ENCODE measurements at places on chromosomes 4 and X. TPM values are rescaled to one million over a fixed set of nuclear protein-coding genes. Genes with fewer than 3 reads are reported as not detected.

Gene FGG
- total RNA-seq = not detected

Gene PWWP3B
- 20.6 TPM for total RNA-seq

Gene TCEAL7
- 23.6 TPM for total RNA-seq

Gene GABRQ
- total RNA-seq = not detected

Gene SPACA5
- total RNA-seq = not detected

Gene PCYT1B
- not detected for total RNA-seq

Gene GATA1
- total RNA-seq = not detected

Gene RLIM
- total RNA-seq = 41.0 TPM

Gene STK32B
- 33.8 TPM for total RNA-seq

- no peak for DNase-seq
Measured at GRCh38 chr4:28792917-28793597, 1927.1 kb upstream of the PCDH7 start.

DNA sequence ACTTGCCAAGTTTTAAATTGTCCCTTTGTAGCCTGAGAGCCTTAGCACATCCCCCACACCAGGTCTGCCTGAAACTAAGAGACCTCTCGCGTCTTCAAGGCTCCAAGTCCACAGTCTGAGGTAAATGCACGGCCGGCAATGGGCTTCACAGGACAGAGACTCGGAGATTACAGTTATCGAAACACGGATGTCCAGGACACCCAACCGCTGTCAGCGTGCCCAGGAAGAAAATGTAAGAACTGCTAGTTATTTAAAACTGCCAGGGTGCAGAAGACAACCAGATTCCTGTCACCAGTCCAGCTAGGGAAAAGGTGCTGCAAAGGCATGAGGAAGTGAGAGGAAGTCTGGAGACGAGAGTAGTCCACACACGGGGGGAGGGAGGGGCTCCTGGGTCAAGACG is 28.9 kb downstream of the ZNF827 start:
- DNase-seq = peak; percentile 26

GRCh38 chr4:159017323-159018026 is 85.4 kb upstream of the RAPGEF2 start:
- no peak for DNase-seq

DNA sequence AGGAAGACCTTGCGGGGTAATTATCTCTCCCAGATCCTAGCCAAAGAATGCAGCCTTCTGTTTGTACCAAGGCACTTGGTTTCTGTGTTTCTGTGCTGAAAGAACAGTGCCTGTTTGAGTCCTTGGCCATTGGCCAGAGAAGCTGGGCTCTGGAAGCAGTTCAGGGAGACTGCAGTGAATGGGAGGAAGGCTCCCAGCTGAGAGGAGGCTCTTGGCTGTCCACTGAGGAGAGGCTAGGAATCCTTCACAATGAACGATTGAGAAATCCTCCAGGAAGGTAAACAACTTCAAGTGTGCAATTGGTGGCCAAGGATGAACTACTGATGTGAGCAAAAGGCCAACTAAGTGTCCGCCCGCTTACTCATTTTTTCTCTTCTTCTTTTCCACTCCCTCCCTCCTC is 61.3 kb downstream of the HS3ST1 start:
- peak; percentile 79 for DNase-seq

DNA sequence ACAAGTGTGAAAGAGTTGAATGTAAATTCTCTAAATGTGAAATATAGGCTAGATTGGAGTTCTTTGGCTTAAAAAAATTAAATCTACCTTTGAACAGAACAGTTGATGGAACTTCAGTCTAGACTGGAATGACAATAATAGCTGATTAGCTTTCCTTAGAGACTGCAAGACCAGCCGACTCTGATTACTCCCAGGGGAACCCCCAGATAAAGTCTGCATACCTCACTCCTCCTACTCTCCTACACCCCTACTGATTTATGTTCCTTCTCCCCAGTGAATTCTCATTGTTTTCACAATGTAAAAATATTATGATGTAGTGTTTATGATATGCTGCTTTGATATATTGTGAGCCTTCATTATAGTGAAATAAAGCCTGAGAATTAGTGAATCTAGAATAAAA is 241.3 kb downstream of the CFAP299 start:
- no peak for DNase-seq

- no peak for DNase-seq
Measured at GRCh38 chrX:77719388-77719787, 66.6 kb downstream of the ATRX start.

GRCh38 chr4:158873795-158874401 is 105.1 kb downstream of the FNIP2 start:
- no peak for DNase-seq

DNA sequence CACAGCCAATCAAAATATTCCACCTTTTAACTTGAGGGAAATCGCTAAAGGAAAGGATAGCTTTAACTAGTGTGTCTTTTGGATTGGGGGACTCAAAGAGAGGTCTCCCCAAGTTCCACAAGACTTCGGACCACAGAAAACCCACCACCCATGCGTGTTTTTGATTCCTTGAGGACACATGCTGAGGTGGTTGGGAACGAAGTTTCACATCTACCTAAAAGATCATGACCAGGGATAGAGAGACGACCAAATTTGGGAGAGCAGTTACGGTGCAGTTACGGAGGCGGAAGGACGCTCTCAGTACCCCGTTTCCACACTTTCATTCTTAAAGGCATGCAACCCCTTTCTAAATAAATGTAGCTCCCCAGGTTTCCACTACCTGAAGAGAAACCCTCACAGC is 1.1 kb downstream of the PCYT1B start:
- no peak for DNase-seq

DNA sequence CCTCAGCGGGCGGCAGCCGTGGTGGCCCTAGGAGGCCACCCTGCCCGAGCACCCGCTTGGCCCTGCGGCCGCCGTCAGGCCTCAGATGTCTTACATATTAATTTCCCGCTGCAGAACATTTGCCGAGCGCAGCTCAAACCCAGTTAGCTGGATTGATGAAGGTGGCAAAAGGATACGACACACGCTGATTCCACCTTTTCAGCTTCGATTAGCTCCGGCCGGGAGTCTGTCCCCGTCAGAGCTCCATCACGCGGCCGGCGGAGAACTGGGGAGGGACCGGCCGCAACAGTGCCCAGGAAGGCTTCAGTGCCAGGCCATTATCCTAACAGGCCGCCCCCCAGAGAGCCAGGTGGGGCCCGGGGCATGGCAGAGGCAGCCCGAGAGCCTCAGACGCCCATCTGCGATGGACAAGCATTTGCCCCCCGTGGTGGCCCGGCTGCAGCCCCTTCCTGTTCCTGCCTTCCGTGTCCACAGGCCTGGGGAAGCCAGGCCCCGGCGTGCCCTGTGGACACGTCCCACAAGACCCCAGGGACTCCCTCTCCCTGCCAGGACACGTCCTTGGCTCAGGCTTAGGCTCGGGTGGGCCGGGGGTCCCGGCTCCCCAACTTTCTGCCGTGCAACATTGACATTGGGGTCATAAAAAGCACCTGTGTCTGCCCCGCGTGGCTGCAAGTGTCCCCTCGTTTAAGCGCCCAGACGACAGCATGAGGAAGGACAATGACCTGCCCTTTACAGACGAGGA is 133.8 kb upstream of the NKX1-1 start:
- no peak for DNase-seq

DNA sequence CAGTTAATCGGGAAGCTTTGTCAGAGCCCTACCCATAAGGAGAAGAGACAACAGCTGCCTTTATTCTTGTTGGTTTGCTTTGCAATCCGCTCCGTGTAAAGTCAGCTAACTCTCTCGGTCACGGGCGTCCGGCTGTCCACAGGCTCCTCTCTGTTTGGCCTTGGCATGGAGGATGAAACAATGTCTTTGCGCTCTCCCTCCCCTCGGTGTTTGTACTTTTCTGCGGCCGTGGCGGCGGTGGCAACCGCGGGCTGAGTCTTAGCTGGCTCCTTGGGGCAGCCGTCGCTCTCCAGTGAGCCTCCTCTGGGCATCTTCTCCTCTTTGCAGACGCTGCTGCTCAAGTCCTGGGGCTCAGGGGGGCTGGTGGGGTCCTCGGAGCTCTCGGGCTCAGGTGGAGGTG is 10.6 kb upstream of the IRAK1 start:
- no peak for DNase-seq

- no peak for DNase-seq
Measured at GRCh38 chr4:102560115-102560514, 59.0 kb downstream of the NFKB1 start.

GRCh38 chr4:159266981-159267868 is 164.3 kb downstream of the RAPGEF2 start:
- DNase-seq = no peak

DNA sequence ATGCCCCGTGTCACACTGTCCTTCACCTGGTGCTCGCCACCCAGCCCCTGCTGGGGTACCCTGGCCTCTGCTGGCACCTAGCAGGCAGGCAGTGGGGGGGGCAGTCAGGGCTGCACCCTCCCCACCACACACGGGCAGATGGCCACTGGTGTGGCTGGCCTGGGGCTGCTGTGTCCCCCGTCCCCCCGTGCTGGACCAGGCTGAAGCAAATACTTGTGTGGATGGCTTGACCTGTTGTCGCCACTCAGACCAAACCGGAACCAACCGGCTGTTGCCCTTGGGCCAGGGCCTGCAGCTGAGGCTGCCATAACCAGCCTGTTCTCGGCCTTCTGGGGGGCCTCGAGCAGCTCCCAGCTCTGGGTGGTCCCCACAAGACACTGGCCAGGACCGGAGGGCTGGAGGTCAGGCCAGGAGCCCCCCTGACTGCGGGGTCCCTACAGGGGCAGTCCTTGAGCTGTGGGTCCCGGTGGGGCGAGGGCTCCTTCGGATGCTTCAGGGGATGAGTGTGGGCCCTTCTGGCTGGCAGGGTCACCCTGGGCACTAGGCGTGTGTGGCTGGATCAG is 4.3 kb downstream of the FGFR3 start:
- no peak for DNase-seq

DNA sequence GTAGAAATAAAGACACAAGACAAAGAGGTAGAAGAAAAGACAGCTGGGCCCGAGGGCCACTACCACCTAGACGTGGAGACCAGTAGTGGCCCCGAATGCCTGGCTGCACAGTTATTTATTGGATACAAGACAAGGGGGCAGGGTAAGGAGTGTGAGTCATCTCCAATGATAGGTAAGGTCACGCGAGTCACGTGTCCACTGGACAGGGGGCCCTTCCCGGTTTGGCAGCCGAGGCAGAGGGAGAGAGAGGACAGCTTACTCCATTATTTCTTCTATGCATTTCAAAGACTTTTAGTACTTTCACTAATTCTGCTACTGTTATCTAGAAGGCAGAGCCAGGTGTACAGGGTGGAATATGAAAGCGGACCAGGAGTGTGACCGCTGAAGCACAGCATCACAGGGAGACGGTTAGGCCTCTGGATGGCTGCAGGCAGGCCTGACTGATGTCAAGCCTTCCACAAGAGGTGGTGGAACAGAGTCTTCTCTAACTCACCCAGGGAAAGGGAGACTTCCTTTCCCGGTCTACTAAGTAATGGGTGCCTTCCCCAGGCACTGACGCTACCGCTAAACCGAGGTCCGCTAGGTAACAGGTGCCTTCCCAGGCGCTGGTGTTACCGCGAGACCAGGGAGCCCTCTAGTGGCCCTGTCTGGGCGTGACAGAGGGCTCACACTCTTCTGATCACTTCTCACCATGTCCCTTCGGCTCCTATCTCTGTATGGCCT is 44.9 kb downstream of the ZBTB49 start:
- peak; percentile 24 for DNase-seq

DNA sequence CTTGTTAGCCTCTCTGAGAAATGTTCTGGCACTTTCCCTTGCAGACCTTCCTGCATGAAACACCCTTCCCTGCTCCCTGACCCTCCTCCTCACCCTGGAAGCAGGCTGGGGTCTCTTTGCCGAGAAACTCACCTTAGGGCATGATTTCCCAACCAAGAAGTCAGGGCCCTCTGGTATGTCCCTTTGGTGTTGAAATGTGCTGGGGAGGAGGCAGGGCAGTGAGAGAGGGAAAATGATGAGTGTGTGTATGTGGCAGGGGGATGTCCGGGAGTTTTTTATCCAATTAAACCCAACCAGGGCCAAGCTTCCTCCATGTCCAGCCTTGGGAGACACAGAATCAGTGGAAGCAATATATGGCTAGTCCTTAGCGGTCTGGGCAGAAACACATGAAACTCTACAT is 5.1 kb downstream of the ELF4 start:
- DNase-seq = no peak

GRCh38 chr4:55251342-55251741 is 94.7 kb upstream of the SRD5A3 start:
- no peak for DNase-seq

DNA sequence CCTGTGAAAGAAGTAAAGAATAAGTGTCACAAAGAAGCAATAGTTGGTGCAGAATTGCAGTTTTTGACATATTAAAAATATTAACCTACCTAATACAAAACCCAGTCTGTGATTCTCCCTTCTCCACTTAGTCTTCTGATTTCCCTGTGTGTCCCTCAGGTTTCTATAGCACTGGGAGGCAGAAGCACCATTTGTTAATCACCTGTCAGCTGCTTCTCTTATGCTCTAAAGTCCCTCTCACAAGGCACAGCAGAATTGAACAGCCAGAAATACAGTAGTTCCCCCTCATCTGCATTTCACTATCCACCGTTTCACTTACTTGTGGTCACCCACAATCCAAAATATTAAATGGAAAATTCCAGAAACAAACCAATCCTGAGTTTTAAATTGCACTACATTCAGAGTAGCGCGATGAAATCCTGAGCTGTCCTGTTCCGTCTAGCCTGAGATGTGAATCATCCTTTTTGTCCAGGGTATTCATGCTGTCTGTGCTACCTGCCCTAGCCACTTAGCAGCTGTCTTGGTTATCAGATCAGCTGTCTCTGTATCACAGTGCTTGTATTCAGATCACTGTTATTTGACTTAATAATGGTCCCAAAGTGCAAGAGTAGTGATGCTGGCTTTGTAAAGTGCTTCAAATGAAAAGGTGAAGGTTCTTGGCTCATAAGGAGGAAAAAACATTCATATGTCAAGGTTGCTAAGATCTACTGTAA is 984.1 kb upstream of the GRID2 start:
- no peak for DNase-seq

DNA sequence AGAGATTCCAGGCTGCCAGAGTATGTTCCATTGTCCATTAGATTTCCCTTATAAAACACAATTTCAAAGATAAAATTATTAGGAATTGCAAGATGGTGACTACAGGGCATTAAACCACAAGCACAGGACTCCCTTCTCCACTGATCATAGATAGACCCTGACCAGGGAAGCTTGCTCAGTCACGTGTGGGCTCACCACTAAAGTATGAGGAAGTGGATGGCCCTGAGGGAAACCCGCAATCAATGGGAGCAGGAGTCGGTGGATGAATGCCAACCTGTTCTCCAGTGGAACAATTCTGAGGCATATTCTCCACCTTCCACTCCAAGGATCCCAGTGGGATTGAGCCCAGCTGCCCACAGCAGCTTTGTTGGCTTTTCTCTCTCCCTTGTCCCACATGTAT is 515.7 kb downstream of the BCOR start:
- DNase-seq = no peak

DNA sequence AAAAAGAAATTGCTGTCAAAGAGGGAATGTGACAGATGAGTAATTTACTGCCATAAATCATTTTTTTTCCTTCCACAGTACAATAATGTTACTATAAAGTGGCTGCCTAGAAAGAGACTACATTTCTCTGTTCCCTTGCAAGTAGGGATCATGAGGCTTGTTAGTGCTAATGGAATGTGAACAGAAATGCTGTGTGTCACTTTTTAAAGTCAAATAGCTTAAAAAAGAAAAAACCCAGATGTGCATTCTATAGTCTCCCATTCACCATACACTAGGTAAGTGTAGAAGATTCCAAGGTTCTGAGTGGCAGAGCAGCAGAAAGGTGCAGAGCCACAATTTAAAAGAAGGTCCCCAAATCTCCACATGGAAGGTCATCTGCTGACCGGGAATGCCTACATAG is 328.4 kb downstream of the CAMK2D start:
- DNase-seq = no peak
